Stimulated activated CD4-positive, alpha-beta T cell treated with anti-CD3 and anti-CD28 coated beads, Interleukin-15, amount 100 ng/mL, for 1 hour (primary cell): ENCODE measurements at places on chromosomes 5 and 9.

DNA sequence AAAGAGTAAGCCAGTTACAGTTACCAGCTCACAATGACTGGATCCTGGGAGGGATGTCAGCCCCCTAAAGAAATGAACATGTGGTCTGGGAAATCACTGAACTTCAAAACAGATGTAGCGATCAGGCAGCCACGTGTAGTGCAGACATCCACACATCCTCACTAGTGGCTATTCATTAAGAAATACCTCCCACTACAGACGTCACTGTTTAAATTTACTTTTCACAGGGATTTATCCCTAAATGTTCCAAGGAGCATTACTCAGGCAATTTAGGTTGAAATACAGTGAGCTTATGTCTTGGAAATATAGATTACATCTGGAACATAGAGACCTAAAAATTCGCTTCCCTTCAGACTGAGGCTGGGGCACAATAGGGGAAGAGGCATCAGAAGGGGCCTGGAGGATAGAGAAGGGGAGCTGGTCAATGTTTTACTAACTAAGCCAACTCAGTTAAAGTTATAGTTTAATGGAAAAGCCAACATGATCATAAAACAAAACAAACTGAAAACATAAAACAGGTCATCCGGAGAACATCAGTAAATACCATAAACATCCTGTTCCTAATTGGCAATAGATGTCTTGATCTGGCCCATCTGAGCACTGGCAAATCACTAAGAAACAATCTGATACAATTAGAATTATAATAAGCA, 92.3 kb downstream of the FANCC start:
- no peak for DNase-seq

DNA sequence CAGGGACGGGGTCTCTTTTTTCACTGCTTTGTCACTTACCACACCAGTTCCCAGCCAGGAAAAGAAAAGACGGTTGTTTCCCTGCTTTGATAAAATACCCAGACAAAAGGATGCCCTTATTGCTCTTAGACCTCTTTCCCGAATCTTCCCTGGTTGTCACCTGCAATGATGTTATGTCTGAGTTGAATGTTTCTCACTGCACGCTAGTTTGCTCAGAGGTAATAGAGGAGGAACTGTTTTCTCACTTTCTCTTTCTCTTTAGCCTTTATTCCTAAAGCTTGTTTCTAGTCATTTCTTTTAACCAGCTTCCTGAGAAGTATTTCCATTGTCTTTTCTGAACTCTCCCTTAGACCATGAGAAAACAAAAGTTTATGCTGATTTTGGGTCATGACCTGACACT, 32.9 kb downstream of the ACER2 start:
- DNase-seq = no peak

DNA sequence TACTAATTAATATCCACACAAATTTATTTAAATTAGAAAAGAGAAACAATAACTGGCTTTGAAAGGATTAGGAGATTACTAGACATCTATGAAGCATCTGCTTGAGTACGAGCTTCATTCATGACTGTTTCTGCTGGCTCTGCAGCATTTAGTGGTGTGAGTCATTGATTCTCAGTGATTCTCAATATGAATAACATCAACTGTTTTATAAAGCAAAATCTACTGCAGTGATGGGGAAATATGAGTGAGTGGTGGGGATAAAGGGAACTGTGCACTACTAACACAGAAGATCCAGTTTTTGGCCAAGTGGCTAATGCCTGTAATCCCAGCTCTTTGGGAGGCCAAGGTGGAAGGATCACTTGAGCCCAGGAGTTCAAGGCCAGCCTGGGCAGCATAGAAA, 8.4 kb downstream of the FNBP1 start:
- DNase-seq = no peak

- no peak for DNase-seq
Measured at GRCh38 chr9:16236882-16237281, 633.6 kb downstream of the BNC2 start.

DNA sequence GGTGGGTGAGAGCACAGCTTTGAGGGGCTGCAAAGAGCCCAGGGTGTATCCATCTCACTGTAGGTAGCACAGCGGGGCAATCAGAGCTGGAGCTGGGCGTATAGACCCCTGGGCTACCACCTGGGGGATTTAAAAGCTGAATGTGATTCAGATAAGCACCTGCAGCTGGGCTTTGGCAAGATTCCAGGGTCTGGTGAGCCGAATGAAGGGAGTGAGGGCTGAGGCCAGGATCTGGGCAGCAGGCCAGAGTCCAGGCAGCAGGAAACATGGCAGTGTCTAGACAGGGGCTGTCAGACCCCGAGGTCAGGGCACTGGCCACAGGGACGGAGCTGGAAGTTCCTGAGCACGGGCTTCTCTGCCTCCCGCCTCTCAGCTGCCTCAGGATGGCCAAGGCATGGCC, 8.7 kb downstream of the ASS1 start:
- no peak for DNase-seq

DNA sequence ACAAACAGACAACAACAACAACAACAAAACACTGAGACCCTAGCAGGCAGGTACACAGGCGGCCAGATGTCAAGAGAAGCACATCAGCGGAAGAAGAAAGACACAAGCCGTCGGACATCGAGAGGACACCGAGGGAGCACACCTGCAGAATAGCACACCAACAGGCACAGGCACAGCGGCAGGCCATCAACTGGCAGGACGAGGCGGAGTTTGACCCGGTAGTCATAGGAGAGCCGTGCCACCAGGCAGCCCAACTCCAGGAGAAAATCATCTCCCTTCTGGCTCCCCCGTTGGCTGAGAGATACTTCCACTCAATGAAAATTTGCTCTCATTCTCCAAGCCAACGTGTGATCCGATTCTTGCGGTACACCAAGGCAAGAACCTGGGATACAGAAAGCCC, 352.1 kb upstream of the IZUMO3 start:
- DNase-seq = no peak

- DNase-seq = no peak
Measured at GRCh38 chr5:132525299-132525724, 18.0 kb downstream of the IL5 start.

DNA sequence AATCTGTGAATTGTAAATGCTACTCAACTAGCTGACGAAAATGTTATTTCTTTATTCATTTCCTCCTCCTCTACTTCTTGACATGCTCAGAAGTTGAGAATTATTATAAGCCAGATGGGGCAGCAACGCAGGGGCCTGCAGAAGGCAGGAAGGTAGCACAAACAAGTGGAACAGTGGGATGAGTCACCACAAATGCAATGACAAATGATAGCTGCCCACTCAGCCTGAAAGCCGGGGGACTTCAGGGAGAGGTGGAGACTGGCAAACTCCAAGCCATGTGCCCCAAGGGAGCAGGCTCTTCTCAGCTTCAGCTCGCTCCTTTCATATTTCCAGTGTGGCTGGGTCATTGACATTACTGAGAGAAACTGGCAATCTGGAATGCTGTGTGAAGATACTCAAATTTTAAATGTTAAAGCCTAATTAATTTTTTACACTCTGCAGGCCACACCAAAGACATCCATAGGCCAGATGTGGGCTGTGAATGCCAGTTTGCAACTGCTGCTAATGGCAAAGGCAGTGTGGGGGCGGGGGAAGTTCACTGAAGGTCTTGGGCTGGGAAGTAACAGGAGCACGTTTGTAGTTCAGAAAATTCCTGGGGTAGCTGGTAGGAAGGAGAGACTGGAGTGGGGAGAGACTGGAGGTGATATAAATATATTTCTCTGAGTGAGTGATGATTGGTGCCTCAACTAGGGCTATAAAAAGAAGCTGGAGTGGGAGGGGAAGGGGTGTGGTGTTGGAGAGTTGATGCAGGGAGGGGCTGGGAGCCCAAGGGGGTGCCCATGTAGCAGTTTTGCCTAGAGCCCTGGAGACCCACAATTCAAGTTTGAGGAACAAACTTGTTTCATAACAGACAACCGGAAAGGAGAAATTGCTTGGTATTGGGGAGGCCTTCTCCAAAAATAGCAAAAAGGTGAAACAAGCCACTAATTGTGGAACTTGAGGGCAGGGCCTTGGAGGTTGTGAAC, 20.8 kb upstream of the ADRB2 start:
- no peak for DNase-seq

- DNase-seq = no peak
Measured at GRCh38 chr5:145378226-145378625, 456.9 kb downstream of the PRELID2 start.

- no peak for DNase-seq
Measured at GRCh38 chr9:81522716-81523551, 166.4 kb downstream of the TLE1 start.
